ENCODE measurements at places on chromosomes 2 and 18.

GRCh38 chr2:27298391-27299080 is 9.7 kb downstream of the UCN start:
- DNase-seq = no peak

GRCh38 chr2:113977660-113978523 is 88.0 kb downstream of the ACTR3 start:
- no peak for DNase-seq

DNA sequence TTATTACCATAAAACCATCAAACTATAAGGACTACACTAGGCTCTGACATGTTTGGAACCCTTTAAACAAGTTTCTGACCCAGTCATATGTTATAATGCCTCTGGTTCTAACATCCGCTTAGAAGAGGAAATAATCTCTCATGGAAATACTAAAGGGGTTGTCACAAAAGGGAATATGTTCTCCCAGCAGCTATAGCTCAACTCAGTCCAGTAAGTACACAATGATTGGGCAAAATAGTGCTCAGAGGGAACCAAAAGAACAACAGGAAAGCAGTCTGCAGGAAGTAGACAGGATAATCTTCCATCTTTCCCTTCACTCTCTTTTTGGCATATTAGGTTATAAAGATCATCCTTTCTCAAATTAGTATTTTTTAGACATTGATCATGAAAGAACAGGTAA is 4.3 kb downstream of the SRBD1 start:
- no peak for DNase-seq

- DNase-seq = no peak
Measured at GRCh38 chr18:2654928-2655177, 673 bp upstream of the SMCHD1 start.

DNA sequence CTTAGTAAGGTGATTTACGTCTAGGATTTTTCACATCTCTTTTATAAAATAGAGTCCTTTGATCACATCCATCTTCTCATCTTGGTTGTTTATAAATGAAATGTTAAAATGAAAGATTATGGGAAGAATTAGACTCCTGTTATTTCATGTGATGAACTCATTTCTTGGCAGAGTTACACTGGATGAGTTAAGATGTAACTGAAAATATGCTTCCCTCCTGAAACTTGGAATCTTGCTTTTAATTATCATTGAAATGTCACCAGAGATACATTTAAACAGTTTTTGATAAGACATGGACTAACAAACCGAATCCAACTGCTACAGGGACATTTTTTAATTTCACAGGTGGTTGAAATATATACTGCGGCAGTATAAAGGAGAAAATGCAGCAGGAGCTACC is 274.0 kb downstream of the DLGAP1 start:
- no peak for DNase-seq

- no peak for DNase-seq
Measured at GRCh38 chr2:57698935-57699449, 347.6 kb upstream of the VRK2 start.

GRCh38 chr2:125516496-125517109 is 1139.4 kb upstream of the GYPC start:
- DNase-seq = peak; percentile 8

DNA sequence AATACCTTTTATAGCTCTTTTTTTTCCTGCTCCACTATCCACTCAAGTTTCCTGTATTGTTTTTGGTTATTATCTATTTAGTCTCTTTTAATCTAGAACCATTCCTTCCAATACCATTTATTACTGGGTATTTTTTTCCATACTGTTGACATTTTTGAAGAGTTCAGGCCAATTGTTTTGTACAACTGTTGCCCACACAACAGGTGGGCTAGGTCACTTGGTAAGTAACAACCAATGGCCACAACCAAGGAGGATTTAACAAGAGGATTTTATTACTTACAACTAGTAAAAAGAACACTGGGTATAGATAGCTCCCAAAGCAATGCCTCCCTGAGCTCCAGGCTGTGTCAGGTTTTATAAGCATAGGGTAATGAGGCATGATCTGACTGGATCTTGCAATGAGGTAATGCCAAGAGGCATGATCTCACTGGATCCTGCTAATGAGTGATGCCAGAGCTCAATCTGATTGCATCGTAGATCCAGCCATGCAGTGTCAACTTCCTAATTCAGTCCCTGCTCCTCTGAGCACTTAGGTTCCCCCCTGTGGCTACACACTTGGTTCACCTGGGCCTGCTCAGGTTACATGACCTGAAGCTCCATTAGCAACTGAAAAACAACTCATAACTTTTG is 7.1 kb upstream of the CEP68 start:
- DNase-seq = no peak

DNA sequence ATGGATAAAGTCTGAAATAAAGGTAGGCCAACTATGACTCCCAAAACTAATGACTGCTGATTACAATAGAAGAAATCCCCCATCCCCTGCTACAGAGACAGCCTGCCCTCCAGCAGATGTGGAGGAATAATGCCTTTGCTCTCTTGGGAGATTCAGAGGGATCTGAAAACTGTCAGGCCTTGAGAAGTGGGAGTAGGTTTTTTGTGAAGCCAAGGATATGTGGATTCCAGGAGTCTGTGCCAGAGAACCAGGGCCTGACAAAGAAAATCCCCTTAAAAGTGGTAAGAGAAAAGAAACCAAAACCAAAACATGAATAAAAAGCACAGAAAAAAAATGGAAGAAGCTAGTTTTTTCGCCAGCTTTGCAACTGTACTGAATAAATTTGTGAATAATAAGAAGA is 397.6 kb downstream of the ZNF521 start:
- no peak for DNase-seq

DNA sequence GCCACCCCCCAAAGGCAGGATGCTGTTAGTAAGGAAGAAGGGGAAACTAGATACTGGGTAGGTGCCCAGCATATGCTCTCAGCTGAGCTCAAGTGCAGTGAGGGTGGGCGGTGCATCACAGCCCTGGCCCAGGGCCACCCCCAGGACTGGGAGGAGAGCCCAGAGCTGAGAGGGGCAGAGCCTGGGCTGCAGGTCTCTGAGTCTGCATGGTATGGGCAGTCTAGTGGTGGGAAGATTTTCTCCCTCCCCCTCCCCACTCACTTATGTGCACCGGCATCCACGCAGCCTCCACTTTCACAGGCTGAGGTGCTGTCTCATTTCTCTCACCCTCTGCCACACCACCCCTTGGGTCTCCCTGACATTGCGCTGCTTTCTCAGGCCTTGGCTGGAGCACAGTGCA is 48.5 kb upstream of the CAB39 start:
- no peak for DNase-seq

GRCh38 chr18:34796035-34796657 is 86.0 kb downstream of the DTNA start:
- DNase-seq = no peak

- DNase-seq = peak; percentile 48
Measured at GRCh38 chr2:37671009-37671815, at the start of gene CDC42EP3. Gene CDC42EP3, minus strand, starts transcription at chr2:37671642. Its CDS starts 25,055 bp downstream, at chr2:37646587.

GRCh38 chr2:96359310-96359709 is 23.7 kb downstream of the NCAPH start:
- no peak for DNase-seq

GRCh38 chr2:236896688-236897087 is 189.0 kb upstream of the COPS8 start:
- no peak for DNase-seq

DNA sequence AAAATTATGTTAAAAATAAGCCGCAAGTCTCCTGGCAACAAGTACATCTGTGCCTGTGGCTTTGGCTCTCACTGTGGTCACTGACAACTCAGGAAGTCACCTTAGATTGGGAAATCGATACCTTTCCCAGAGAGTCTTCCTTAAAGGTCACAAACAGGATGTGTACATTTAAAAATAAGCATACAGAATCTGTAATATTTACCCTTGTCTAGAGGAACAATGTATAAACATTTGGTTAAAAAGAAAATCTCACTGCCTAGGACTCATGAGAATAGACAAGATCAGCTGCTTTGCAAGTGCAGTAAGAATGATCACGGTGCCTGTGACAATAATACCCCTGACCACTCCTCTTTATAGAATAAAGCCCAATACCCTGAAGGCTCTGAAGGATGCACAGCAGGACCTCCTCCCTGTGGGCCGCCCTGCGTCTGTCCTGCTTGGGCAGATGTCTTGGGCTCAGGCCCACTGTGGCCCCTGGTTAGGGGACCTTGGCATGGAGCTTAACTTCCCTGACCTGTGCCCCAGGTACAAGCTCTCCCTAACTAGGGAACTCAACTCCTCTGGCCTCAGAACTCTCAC is 98.0 kb upstream of the MGAT4A start:
- no peak for DNase-seq

DNA sequence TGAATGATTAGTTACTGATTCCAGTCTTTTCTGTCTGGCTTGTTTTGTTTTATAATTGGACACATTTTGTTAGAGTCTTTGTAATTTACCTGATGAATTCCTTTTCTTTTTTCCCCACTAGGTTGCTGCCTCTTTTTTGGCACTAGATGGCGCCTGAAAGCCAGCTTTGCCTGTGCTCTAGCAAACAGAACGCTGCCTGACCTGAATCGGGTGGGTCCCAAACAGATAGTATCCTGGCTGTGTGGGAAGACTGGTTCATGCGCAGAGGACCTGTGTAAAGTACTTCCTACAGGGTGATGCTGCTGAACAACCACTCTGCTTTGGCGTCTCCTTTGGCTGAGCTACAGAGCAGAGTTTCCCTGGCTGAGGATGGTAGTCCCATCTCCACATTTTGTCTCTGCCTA is 288.2 kb downstream of the IKZF2 start:
- no peak for DNase-seq

- no peak for DNase-seq
Measured at GRCh38 chr2:10847008-10847407, 34.4 kb upstream of the PDIA6 start.

- DNase-seq = no peak
Measured at GRCh38 chr18:13425357-13426091, 207.0 kb downstream of the LDLRAD4 start.

DNA sequence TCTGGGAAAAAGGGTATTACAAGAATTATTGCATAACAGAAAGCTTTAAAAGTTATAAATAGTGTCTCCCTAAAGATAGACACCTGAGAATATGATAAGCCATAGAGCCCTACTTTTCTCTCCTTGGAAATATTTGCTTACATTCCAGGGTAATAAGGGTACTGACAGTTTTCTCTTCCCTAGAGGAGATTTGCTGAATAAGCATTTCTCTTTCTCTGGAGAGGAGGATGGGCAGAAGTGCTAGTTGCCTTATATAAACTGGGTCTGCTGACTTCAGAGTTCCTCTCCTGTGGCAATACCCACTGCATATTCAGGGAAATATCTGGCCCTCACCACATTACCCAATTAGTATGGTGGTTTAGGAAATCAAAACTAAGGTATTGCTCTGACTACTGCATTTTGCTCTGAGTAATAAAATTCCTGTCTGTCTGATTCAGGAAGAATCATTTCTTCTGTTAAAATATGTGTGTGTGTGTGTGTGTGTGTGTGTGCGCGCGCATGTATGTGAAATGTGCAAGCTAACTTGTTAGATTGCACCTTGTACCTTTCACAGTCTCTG is 1391.3 kb downstream of the DSC3 start:
- no peak for DNase-seq

GRCh38 chr2:23203383-23203782 is 181.6 kb upstream of the KLHL29 start:
- no peak for DNase-seq

- DNase-seq = no peak
Measured at GRCh38 chr2:96092951-96093350, 23.4 kb downstream of the ADRA2B start.

GRCh38 chr2:232574674-232575403 is 24.4 kb downstream of the EIF4E2 start:
- DNase-seq = no peak

DNA sequence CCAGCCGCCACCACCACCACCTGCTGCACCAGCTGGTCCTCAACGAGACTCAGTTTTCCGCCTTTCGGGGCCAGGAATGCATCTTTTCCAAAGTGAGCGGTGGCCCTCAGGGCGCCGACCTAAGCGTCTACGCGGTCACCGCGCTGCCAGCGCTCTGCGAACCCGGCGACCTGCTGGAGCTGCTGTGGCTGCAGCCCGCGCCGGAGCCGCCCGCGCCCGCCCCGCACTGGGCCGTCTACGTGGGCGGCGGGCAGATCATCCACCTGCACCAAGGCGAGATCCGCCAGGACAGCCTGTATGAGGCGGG is 1.6 kb downstream of the LRATD1 start:
- no peak for DNase-seq

GRCh38 chr2:126739141-126739540 is 83.2 kb downstream of the GYPC start:
- DNase-seq = no peak

DNA sequence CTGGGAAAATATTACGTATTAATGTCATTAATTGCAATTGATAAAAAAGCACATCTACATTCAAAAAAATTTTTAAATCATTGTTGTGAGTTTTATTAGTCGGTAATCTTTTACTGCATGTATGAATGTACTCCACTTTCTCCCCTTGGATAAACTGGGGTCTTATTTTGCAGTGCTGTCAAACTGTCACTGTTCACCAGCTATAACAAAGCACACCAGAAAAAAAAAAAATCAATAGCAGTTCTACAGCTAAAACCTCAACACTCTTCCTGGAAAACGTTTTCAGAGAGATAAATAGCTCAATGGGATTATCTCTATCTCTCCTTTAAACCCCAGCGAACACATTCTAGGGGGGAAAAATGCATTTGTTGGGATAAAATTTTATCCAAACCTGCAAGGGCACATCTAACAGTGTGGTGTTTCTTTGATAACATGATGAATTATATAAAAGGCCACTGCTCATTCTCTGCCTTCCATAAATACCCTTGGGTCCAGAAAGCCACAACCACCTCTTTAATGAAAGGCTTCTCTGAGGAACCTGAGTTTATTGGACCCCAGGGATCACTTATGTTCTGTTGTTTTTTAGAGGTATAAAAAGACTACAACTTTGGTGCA is 219.9 kb downstream of the CDH20 start:
- no peak for DNase-seq

DNA sequence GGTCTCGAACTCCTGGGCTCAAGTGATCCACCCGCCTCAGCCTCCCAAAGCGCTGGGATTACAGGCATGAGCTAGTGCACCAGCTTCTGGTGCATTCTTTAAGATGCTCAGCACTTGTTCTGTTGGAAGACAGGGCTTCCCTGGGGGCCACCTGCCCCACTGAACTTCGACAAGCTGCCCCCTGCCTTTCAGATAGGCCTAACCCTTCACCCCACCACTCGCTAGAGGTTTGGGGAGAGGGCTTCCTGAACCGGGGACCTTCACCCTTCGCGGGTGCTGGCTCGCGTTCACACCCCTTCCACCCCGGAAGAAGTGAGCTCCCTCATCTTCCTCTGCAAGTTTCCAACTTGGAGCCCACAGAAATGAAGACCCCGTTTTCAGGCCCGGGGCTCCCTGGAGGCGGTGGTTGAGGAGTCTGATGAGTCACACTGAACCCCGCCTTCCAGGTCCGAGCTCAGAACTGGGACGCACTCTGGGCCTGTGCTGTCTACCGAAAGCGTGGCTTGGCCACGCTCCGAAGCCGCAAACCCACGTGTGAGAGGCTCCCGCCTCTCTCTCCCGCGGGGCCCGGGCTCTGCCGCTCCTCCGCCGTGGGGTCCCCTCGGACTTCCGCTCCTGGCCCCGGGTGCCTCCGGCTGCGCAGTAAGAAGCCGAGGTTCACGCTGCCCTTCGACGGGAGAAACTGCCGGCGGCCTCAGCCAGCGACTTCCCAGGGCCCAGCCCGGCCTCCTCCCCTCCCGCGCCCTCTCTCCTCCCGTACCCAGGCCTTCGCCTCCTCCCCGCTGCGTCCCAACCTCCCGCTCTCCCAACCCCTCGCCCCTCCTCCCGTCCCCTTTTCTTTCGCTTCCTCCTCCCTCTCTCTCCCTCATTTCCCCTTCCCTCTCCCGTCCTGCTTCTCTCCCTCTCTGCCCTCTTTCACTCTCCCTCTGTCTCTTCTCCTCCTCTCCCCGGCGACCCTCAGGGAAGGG is 47.5 kb upstream of the SP3 start:
- DNase-seq = no peak

GRCh38 chr2:63545023-63545422 is 43.3 kb downstream of the WDPCP start:
- no peak for DNase-seq

Data from H54 (cell line).